Aorta (tissue), 5 donors: ENCODE measurements at places on chromosomes 11 and 22.
A peak's percentile ranks its signal among the peaks of the same experiment; 100 is the strongest.

DNA sequence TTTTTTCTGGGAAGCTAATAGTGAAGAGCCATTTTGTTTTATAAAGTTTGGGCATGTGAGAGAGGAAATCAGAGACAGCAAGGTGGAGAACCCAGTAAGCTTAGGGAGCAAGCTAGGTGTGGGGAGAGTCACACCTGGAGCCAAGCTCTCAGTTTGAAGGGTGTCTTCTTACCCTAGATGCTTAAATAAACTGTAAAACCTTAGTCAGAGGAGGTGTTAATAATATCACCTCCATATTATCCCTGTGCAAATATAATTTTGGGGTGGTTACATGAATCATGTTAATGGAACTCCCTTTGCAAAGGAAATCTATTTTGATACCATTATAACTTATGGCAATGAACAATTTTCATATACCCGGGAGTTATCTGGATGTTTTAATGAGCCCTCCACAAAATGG, 246.2 kb upstream of the PLET1 start:
- no peak for DNase-seq

GRCh38 chr11:67369801-67370284, 3.6 kb downstream of the CLCF1 start:
- DNase-seq: no peak

DNA sequence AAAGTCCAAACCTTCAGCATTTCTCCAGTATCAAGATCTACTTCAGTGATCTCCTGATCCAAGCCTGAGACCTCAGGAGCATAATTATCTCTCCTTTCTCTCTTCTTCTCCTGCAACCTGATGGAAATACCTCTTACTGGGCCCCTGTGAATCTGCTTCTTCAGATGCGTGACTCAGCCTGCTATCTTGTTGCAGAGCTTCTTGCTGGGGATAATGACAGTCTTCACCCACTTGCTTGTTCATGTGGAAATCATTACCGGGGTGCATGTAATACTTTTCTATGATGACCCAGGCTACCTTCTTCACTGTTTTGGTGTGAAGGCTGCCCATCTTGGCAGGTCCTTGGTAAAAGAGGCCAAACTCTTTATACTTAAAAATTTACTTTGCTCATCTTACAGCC, 140.0 kb upstream of the POU2AF2 start:
- DNase-seq: no peak

DNA sequence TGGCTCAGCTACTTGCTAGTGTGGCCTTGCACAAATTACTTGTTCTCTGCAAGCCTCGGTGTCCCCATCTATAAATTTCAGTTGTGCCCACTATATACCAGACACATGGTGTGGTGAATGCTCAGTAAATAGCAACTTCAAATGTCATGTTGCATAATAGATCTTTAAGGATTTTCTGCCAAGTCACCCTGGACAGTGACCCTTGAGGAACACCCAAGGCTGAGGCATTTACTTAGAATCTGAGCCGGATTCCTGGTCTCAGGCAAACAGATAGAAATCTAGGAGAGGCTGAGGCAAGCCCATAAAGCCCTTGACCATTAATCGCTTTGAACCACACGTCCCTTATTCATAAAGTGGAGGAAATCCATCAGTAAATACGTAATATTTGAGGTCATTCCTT, 9.7 kb downstream of the TEAD1 start:
- no peak for DNase-seq

DNA sequence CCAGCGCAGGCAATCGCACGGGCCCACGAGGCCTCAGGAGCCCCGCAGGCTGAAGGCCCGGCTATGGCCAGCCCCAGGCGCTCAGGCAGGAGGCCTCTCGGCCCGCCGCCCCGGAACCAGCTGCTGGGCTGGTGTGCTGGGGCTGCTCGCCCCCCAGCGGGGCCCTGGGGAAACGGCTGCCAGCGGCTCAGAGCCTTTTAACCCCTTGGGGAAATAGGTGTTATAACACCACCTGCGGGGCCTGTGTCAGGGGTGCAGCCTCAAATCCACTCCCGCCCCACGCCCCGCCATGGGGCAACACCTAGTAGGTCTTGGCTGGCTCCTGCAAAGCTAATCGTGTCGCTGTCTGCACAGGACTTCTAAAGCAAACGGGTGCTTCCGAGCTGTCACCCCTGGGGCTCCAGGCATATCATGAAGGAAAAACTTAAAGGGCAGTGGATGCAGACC, 237.4 kb downstream of the TTC28 start:
- DNase-seq: peak; percentile 85

DNA sequence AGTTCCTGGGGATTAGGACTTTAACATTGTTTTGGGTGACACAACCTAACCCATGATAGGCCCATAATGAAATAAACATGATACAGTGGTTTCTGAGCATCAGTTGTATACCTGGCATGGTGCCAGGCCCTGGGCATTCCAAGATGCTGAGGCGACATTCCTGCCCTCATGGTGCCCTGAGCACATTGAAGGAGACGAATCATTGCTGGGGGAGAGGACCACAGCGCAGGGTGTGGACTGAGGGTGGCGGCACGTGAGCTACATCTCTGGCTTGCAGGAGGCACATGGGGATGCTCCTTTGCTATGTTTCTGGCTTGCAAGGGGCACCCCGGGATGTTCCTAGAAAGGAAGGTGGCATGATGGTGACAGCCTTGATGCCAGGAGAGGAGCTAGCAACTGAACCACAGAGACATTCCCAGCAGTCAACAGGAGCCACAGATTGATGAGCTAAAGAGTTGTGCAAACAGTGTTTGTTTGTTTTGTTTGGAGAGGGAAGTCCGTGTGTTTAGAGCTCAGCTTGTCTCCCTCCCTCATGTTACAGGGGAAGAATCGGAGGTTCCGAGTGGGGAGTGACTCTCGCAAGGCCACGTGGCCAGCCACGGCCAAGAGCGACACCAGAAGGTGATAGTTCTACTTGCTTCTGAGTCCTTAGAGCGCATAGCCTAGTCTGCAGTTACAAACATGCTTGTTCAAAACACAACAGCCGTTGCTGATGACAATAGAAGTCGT, 106.4 kb downstream of the MIAT start:
- DNase-seq: no peak
